ENCODE measurements at places on chromosomes 2 and 18.
A peak's percentile ranks its signal among the peaks of the same experiment; 100 is the strongest.

- DNase-seq: no peak
Observed at GRCh38 chr2:165112133-165112573, 91.7 kb downstream of the SCN3A start.

GRCh38 chr2:231124838-231125568 lies at the start of gene HTR2B:
TSS of gene HTR2B (minus strand) at chr2:231125042. CDS start at chr2:231123764, 1,278 bp downstream.
- no peak for DNase-seq

DNA sequence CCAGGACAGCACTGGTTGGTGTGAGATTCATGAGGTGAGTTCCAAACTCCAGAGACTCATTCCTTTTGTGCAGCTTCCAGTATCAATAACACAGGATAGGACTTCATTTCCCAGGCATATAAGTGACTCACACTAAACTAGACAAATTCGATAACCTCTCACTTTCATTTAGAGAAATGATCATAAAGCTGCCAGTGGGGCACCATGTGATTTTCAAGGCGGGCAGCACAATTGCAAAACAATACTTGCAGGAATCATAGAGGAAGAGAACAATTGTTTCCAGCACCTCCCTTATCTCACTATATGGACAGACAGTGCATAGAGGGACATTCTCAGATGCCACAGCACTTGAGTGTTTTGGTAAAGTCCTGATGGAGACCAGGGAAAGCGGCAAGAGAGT lies 31.3 kb upstream of the DNAH7 start:
- no peak for DNase-seq

- DNase-seq: no peak
Observed at GRCh38 chr18:42561521-42561920, 554.0 kb downstream of the RIT2 start.

- no peak for DNase-seq
Observed at GRCh38 chr2:3272761-3273160, 104.9 kb downstream of the EIPR1 start.

- DNase-seq: peak; percentile 4
Observed at GRCh38 chr2:192195548-192196418, 1.1 kb upstream of the TMEFF2 start.

DNA sequence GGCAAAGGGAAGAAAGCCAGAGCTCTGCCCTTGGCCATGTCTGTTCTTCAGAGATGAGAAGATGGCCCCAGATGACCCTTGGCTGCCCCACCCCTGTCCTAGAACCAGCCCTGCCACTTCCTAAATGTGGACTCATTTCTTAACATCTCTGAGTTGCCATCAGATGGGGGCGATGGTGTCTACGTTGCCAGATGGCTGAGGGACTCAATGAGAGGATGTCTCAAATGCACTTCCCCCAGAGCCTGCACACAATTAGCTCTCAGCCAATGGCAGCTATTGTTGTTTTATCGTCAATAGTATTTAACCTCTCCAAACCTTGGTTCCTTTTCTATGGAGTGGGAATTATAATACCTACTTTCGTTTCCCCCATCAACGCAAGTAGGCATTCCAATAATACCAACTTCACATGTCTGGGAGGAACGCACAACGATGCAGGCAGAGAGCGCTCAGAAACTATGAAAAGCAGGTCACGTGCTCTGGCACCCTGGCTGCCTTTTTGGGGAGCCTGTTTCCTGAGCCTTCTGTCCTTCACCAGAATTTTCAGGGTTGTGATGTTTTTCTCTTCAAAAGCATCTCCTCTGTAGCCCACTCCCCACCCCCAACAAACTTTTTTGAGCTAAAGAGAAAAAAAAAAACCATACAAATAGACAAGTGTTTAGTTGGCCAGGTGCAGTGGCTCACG lies 100.3 kb downstream of the MCFD2 start:
- DNase-seq: no peak

DNA sequence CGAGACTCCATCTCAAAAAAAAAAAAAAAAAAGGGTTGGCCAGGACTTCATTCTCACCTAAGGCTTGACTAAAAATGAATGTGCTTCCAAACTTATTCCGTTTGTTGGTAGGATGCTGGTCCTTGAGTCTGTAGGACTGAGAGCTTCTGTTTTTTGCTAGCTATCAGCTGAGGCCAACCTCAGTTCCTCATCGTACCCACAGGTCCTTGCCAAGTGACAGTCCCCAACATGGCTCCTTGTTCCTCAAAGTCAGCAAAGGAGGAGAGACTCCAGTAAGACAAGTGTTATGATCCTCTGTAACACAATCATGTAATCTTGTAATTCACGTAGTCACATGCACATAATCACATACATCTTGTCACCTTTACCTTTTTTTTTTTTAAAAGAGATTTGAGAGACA lies 37.0 kb downstream of the HAUS1 start:
- no peak for DNase-seq

DNA sequence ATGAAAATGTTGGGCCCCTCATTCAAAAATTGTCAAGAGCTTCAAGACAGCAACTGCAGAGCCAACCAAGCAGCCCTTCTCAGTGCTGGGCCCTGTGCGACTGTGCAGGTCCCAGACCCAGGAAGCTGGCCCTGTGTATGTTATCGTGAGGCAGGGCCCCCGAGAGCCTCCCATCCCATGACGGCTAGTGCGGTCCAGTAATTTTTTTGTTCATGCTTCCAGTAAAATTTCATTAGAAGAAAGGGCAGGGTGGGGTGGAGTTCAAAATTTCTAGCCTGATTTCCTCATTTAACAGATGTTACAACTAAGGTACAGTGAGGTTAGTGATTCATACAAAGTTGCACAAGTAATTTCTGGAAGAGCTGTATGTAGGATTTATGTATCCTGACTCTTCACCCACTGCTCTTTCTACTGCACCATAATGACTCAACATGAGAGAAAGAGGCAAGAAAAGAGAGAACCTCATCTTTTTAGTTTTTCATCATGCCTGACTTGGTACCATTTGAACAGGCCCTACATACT lies 105.5 kb downstream of the ZEB2 start:
- no peak for DNase-seq

- DNase-seq: no peak
Observed at GRCh38 chr18:58344861-58345463, 283.9 kb downstream of the ALPK2 start.

DNA sequence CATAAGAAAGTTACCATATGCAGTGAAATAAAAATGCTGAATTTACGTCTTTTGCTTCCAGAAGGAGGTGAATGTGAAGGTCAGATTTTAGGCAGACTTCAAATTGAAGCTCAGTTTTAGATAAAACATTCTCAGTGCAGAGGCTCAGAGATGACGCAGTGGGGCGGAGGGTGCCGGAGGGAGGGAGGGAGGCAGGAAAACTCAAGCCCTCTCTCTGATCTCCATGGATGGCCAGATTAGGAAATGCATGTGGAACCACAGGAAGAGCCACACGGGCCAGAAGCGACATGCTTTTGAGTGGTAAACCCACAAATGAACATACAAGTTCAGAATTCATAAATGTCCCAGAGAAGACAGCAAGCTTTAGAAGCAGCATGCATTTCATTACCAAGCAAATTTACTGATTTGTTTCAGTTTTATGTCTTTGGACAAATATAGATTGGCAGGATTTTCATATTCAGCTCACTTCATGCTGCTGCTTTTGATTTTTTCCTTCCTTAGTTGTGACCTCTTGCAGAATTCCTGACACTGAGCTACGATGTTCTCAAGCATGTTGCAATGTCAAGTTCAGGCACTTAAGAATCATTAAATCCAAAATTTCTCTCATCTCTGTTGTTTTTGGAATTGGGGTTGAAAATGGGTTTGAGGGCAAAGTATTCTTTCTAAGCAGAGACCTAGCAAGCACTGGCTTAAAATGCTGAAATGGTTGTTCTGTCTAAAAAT lies 29.7 kb upstream of the APCDD1 start:
- no peak for DNase-seq

GRCh38 chr2:3128786-3129185 lies 248.8 kb downstream of the EIPR1 start:
- DNase-seq: no peak

DNA sequence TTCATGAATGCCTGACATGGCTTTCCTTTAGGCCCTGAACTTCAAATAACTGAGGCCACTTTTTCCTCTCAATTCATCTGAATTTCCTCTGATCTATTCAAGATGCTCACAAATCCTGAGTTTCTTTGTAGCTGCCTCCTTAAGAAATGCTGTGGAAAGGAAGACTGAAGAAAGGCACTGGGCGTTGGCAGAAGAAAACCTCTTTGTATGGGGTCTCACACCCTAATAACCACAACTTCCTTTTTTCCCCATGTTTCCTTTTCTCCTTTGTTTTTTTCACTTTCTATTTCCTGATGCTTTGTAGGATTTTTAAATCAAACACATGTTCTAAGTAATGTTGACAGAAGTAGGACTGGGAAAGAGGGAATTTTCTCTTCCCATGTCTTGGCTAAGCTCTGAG lies 447.4 kb downstream of the CMPK2 start:
- DNase-seq: no peak

GRCh38 chr2:233421091-233421816 lies 67.0 kb downstream of the DGKD start:
- no peak for DNase-seq

- DNase-seq: no peak
Observed at GRCh38 chr2:60855989-60856669, 25.2 kb upstream of the REL start.

DNA sequence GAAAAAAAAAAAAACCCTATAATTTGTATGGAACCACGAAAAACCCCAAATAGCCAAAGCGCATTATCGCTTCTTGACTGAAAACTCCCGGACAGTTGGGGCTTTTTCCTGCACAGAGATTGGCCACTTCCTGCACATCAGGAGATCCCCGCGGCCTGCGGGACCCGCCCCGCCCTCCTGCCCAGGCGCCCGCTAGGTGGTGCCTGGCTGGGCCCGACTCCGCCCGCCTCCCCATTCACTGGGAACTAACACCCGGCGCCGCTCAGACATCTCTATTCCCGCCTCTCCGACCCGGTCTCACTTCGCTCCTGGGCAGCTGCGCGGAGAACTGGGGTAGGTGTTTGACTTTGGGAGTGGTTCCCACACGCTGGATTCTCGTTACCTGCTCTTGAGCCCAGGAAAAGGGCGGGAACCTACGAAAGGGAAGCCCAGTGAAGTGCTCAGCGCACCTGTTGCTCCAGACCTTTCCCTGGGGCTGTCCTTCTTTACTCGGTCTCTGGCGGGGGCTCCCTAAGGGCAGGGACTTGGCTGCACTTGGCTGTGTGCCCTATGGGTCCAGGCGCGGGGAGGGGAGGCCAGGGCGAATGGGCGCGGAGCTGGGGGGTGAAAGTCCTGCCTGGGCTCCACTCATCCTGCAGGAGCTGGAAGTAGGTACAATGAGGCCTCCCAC lies at the start of gene HMSD:
HMSD (plus strand) TSS at position 234 of the 670 bp plus-strand sequence. CDS start 4,155 bp downstream, outside the sequence.
- DNase-seq: no peak

GRCh38 chr2:18600255-18600613 lies 10.9 kb upstream of the NT5C1B start:
- DNase-seq: no peak

- no peak for DNase-seq
Observed at GRCh38 chr2:62465741-62466502, 40.1 kb downstream of the TMEM17 start.

GRCh38 chr2:141590620-141591019 lies 540.2 kb downstream of the LRP1B start:
- no peak for DNase-seq

DNA sequence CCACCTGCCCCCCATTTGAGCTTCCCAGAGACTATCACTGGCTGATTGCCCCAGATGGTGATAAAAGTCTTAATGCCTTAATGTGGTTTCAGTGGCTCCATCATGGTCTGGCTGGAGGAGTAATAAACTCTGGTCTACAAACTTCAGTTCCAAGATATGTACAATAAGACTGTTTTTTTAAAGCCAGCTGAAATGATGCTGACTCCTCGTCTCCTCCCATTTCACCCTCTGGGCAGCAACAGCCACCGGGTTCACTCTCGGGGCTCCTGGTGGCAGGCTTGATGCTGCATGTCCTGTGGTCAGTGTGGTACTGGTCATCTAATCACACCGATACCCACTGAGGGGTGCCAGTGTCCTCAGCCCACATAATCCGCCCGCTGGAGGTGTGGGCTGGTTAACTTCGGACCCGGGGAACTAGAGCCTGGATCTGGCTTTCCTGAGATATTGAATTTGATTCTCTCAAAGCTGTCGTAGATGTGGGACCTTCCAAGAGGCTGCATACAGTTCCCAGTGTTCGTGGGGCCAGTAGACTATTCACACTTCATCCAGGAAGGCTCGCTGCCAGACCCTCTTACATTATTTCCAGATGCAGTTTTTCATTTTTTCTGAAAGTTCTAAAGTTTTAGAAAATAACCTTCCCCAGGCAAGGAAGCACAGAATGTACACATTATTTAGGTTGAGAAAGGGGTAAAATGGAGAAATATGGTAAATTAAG lies 95.3 kb downstream of the GALR1 start:
- DNase-seq: no peak

- DNase-seq: no peak
Observed at GRCh38 chr2:188631037-188631809, 339.5 kb downstream of the GULP1 start.

DNA sequence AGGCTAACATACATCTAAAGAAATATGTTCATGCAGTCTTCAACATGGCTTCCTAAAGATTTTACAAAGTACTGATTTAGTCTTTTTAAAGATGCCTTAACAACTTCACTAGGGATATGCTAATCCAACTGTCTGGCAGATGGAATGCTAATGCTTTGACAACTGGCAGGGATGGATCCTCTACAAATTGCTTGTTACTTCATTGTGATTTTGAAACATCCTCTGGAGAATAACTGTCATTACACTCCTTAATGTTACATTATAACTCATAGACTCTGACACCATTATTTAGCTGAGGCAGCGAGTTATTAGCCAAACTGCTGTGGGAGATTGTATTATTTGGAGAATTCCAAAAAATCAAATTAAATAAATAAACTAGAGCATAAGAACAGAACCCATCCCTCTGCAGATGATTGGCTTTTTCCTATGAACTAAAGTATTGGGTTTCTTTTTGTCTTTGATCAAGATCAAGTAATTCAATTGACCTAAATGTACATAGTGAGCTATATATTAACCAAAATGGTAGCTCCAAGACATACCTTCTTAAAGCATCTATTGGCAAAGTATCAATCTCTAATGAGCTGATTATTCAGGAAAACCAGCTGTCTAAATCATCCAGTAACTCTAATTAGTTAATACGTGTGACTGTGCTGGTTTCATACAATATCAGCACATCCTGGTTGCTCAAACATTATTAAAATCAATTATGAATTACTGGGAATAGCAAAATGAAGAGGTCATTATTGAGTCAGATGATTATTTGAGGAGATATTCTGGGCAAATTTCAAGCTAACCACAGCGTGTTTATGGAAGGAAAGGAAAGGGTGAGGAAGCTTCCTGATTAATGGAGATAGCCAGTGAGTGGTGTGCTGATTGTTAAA lies 321.3 kb upstream of the TFPI start:
- DNase-seq: no peak
